Hippocampal formation (tissue), 2 donors: ENCODE measurements at places on chromosomes 2 and 18.

DNA sequence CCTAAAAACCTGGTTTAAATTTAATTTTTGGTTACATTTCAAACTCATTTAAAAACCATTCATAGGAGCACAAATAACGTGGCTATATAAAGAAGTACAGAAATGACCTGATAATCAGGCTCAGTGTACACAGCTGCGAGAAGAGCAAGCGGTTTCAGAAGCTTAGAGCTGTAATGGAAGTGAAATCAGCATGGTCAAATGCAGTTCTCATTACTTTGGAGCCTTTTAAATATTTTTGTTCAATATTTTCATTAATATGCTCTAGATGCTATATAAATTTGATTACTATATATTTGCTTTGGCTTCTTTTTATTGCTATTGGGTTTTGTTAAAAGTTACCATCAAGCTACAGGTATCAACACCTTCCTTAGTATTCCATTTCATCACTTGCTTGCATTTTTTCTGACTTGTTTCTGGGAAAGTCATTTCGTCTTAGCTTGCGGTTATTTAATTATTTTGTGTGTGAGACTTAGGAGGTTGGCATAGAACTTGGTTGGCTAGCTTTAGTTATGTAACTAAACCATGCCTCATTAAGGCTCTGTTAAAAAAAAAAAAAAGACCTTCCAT lies 58.7 kb downstream of the AFTPH start:
- no peak for DNase-seq

- no peak for DNase-seq
Measured at GRCh38 chr18:48962252-48962993, 11.7 kb upstream of the SMAD7 start.

DNA sequence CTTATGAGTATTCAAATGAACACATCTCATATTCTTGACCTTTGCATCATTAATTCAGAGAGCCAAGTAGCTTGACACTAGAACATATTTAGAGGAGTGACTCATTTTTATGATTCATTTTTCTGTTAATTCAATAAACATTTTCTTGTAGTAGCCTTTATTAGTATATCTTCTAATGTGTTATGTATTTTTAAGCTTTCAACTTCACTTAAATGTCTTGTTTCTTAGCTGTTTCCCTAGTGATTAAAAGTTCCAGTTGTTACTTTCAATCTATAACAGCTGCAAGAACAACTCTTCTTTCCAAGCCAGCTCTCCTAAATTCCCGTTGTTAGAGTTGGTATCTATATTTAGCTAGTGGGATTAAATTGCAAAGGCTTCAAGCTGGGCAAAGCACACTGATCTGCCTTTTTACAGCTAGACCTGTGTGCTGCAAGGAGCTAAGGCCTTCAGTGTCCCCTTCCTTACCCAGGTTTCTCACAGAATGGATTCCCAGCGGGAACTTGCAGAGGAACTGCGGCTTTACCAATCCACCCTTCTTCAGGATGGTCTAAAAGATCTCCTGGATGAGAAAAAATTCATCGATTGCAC lies at the start of gene KLHL41:
KLHL41 (plus strand) TSS at position 405 of the 588 bp plus-strand sequence; CDS start at position 482, 77 bp downstream.
- no peak for DNase-seq

DNA sequence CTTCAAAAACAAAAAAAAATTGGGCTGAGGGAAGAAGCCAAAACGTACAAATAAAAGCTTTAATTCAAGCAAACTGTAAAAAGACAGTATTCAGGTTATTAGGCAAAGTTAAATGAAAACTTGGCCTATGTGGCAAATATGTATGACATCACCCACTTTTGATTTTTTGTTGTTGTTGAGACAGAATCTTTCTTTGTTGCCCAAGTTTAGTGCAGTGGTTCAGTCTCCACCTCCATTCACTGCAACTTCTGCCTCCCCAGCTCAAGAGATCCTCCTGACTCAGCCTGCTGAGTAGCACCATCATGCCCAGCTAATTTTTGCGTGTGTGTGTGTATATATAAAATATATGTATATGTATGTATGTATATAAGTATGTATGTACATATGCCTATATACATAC lies 440.4 kb upstream of the NRXN1 start:
- no peak for DNase-seq

DNA sequence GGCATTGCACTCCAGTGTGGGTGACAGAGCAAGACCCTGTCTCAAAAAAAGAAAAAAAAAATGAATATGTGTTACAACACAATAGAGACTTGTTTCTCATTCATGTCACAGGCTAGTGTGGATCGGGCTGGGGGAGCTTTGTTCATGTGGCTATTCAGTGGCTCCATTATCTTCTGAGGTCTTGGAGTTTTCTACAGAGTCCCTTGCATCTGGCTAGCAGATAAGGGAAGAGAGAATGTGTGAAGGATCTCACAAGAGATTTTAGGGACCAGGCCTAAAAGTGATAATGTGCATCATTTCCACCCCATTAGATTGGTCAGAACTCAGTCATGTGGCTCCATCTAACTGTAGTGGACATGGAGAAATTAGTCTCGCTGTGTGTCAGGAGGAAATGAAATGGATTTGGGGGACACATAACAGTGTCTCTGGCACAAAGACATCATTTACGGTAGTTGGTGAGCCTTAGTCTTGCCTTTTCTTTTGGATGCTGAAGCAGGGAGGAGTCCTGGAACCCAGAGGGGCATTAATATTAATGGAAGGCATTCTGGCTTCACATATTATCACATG lies 32.4 kb upstream of the CASP10 start:
- DNase-seq, result no peak

DNA sequence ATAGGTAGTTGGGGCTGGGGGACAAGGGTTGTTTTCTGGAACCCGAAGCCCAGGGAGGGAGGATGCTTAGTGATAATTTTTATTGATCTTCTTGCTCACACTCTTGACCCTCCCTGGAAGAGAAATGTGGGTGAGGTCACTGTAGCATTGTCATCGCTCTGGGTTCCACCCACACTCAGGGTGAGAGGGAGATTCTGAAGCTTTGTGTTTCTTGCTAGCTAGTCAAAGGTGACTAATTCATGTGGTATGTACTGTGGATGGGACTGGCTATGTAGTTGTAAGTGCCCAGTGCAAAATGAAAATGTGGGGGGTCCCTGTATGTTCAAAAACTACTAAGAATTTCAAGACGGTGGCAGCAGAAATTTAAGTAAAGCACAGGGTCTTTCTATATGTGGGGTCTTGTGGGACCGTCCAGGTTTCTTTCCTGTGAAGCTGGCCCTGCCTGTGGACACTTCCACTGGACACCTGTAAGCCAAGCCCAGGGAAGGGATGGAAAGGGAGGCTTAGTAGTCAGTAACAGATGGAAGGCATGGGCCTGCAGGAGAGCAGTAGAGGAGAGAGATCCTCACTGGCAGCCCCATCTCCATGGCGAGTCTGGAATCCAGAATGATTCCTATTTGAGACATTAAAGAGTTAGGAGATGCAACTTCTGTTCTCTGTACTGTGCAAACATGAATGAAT lies 35.0 kb downstream of the TSN start:
- no peak for DNase-seq

- no peak for DNase-seq
Measured at GRCh38 chr2:121273116-121273515, 11.9 kb downstream of the TFCP2L1 start.

DNA sequence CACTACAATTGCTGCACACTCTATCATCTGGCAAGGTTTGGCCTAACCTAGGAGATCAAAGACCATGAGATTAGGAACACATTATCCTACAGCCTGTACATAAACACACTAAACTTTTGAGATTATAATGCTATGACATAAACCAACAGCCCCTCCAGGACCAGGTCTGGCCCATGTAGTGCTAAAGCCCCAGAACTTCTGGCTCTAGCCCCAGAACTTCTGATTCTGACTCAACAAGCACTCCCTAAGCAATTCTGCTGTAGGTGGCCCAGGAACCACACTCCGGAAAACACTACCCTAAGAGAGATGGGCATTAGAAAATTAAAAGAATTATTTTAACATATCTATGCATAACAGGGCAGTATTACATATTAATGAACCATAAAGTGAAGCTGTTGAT lies 369.5 kb upstream of the LYPD1 start:
- no peak for DNase-seq

- no peak for DNase-seq
Measured at GRCh38 chr18:22974707-22975106, 41.6 kb downstream of the RBBP8 start.
